ENCODE measurements at places on chromosomes 6 and 20.
A peak's percentile ranks its signal among the peaks of the same experiment; 100 is the strongest.

GRCh38 chr20:57223648-57224489, 42.6 kb downstream of the BMP7 start:
- peak; percentile 87 for DNase-seq

- peak; percentile 95 for DNase-seq
Measured at GRCh38 chr6:31399589-31400466, 3.6 kb upstream of the MICA start.

DNA sequence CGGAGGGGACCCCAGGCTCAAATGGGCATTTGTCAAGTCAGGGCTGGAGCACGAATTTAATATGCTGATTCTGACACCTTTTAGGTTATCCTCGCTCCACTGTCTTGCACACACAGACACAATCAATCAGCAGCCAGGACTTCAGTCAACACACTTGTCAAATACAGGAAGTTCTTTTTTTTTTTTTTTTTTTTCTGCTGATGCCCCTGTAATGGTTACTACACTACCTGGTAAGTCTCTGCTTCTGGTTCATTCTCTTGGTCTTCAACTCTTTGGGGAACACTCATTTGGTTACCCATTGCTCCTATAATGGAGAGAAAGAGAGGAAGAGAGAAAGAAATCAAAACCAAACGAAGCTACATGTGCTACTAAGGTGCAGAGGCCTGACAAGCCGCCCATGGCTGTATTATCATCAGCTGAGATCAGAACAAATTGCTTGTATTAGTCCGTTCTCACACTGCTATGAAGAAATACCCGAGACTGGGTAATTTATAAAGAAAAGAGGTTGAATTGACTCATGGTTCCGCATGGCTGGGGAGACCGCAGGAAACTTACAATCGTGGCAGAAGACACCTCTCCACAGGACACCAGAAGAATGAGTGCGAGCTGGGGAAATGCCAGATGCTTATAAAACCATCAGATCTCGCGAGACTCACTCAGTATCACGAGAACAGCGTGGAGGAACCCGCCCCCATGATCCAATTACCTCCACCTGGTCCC, 11.8 kb downstream of the BCAS1 start:
- DNase-seq = no peak

DNA sequence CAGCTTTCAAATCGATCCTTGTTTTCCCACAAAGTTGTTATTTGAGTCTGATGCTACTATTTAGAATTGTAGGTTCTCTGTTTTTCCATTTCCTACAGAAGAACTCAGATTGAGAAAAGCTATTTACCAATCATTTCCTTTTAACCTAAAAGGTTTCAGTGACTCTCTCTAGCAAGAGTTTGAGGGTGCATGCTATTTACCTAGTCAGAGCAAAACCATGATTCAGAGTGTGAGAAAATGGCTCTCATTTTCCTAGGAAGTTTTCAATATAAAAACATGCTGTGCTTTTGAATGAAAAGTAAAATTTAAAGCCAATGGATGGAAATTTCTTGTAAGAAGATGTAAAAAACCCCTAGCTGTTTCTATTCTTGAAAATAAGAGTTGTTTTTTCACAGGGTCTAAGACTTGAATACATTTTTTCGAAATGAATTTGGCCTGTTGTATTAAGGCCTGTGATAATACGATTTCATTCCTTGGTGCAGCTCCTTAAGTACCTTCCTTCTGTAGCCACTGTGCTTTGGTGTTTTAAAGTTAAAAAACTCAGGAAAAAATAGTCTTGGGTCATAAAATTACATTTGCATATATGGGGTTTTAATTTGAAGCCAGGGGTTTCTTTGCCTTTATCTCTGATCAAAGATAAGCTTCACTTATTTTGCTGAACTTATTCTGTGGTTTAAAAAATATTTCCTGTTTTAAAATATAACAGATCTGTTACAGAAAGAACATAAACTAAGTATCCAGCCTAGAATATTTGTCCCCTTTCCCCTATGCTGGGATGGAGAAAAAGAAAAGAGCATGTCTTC, 18.0 kb upstream of the RSPH3 start:
- no peak for DNase-seq

GRCh38 chr6:26296857-26297648, 67.9 kb upstream of the BTN3A2 start:
- no peak for DNase-seq

GRCh38 chr20:51236421-51236820, 213.5 kb upstream of the KCNG1 start:
- no peak for DNase-seq

- no peak for DNase-seq
Measured at GRCh38 chr6:157267109-157267611, 56.2 kb downstream of the TMEM242 start.

GRCh38 chr20:1818895-1819294, 76.3 kb upstream of the SIRPA start:
- no peak for DNase-seq

GRCh38 chr6:163661272-163661671, 246.8 kb downstream of the QKI start:
- no peak for DNase-seq

DNA sequence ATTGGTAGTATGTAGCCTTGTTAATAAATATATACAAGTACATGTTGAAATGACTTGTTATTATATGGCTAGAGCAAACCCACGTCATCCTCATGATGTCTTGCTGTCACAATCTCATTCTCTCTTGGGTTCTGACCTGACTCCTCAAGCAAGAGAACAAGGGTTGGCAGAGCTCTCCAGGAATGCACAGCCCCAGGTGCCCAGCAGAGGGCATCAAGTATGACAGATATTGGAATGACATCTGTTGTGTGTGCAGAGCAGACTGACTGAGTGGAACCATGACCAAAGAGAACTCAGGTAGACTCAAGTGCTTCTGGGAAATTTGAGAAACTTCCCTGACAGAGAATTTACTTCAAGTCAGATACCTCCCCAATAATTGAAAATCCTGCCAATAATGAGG, 90.6 kb downstream of the PAX1 start:
- DNase-seq = no peak

DNA sequence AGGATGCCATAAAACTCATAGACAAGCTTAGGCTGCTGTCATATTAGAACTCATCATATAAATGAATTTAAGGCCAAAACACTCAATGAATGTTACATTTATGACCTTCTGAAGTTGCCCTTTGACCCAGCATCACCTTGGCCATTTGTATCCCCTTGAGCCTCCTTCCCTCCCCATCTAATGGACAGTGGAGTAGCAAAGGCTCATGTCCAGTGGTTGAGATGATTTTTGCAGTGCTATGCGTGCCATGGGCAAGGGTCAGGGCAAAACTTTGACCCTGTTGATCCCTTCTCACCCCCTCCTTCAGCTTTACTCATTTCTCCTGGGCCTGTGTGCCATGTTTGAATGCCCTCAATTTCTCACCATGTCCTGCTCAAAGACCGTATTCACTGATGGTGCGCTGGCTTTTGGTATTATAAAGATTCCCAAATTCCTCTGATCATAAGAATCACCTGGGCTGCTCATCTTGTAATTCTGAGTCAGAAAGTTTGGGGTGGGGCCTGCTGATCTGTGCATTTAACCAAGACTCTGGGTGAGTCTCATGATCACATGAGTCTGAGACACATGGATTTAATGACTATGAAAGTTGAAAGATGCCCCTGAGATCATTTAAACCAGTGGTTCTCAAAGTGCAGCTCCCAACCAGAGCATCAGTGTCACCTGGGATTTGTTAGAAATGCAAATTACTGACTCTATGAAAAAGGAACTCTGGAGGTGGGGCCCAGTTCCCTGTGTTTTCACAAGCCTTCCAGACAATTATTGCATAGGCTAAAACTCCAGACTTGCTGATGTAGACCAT, 57.5 kb upstream of the IL20RA start:
- no peak for DNase-seq

DNA sequence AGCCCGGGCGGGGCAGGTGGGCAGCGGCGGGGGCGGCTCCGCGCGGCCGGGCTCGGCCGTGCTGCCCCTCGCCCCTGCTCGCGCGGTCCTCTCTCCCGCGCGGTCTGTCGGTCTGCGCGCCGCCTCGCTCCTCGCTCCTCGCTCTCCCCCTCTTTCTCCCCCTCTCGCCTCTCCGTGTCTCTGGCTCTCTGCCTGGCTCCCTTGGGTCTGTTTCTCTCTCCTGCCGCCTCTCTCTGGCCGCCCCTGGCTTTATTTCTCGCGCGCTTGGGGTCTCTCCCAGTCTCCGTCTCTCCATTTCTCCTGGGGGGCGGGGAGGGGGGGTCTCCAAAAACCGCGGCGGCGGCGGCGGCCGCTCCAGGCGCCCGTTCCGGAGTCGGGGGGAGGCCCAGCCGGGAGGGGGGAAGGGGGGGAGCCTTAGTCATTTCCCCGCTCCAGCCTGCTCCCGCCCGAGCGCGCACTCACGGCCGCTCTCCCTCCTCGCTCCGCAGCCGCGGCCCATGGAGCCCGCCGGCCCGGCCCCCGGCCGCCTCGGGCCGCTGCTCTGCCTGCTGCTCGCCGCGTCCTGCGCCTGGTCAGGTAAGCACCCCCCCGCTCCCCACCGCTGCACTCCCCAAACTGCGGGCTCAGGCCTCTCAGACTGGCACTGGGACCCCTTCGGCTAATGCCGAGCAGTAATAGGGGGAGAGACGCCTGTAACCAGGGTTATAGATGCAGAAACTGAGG, at the start of gene SIRPA:
Gene SIRPA (plus strand): TSS at position 457 of the 723 bp plus-strand sequence. CDS start 41 bp downstream, at position 498.
- peak; percentile 90 for DNase-seq

DNA sequence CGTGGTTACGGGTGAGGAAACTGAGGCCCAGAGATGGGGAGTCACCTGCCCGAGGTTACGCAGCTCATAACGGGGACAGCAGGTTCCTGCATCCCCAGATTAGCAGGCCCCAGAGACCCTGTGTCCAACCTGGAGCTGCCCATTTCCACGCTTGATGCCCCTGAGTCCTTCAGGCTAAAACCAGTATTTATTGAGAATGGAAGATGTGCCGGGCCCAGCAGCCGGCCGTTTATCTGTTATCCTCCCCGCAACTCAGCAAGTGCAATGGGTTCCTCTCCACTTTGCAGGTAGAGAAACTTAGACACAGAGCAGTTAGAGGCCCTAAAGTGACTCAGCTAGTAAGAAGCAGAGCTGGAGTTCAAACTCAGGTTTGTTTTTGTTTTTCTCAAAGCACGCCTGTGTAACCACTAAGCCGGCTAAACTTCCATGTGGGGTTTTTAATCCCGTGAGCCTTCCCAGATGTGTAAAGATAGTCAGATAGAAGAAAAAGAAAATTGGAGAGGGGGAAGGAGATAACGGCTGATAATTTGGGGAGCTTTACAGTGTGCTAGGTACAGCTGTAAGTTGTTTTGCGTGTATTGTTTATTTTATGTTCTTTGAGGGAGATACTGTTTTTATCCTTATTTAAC, 775 bp downstream of the PFDN4 start:
- DNase-seq = peak; percentile 43

GRCh38 chr6:6900569-6901204, 207.1 kb upstream of the RREB1 start:
- DNase-seq = no peak

DNA sequence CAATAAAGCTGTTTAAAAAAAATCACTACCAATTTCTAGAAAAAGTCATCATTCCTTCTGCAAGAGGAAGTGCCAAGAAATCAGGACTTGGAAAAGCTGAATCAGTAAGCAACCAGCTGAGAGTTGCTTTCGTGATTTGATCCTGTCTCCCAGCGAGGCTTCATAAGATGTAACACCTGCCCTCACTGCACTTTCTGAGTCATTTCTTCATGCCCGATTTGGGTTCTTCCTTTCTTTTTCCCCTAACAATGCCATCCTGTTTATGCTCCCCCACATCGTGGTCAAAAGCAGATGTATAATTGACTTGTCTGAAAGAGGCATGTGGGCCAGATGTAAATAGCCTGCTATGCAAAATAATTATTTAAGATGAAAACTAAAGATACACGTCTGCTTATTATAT, 52.1 kb downstream of the RIPOR2 start:
- no peak for DNase-seq

GRCh38 chr6:163814494-163815364, 400.2 kb downstream of the QKI start:
- no peak for DNase-seq

- peak; percentile 32 for DNase-seq
Measured at GRCh38 chr6:167349631-167350274, 24.9 kb downstream of the TTLL2 start.

GRCh38 chr6:43913375-43914271, 143.6 kb downstream of the VEGFA start:
- no peak for DNase-seq

- no peak for DNase-seq
Measured at GRCh38 chr6:153031335-153031955, 28.9 kb upstream of the MTRF1L start.

DNA sequence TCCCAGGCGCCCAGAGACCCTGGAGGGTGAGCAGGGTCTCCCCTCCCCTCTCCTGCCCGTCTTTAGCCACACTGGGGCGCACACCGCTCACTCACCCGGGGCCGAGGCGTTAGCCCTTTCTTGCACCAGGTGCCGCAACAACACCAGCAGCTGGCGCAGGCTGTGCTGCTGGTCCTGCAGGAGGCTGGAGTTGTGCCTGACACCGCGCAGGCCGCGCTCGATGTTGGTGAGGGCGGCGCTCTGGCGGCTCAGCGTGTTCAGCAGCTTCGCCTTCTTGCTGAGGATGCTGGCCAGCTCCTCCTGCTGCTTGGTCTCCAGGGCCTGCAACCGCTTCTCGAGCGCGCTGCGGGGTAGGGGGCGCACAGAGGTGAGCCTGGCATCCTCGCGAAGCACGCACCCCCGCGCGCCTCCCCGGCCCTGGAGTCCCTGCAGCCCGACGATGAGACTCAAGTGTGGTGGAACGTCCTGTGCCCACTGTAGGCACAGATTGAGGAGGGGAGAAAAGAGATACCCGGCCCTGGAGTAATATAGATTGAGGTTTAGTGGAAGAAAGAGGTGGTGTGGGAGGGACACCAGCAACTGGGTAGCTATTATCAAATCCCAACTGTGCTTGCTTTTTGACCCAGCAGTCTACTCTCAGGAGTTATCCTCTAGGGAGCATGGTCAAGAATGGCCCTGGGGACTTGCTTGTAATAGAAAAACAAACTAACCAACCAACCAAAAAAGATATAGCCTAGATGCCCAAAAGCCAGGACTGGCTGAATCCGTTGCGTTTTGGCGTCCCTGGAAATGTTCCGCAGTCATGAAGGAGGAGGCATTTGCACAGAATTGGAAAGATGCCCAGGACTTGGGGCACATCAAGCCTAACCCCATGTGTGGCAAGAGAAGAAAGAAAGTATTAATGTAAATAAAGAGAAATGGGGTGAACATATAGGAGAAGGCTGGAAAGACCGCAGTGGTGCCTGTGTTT, 30.9 kb downstream of the ANGPT4 start:
- DNase-seq = peak; percentile 77

DNA sequence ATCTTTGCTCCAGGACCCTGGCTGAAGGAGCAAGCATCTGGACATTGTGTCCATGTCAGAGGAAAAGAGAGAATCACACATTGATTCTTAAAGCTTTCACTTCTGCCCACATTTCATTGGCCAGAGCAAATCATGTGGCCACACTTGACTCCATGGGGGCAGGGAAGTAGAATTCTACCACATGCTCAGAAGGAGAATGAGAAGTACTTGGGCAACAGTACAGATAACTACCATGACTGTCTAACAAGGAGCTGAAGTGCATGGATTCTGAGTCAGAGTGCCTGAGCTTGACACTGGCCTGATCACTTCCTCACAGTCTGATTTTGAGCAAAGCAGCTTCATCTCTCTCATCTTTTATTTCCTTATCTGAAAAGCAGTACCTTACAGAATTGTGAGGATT, 38.6 kb downstream of the GHRH start:
- no peak for DNase-seq

Measured in lung (tissue), 17 donors.